Activated CD8-positive, alpha-beta memory T cell treated with anti-CD3 and anti-CD28 coated beads for 1 hour (primary cell): ENCODE measurements at places on chromosomes 4 and X.

GRCh38 chrX:13652287-13652793, 601 bp upstream of the TCEANC start:
- DNase-seq: no peak

DNA sequence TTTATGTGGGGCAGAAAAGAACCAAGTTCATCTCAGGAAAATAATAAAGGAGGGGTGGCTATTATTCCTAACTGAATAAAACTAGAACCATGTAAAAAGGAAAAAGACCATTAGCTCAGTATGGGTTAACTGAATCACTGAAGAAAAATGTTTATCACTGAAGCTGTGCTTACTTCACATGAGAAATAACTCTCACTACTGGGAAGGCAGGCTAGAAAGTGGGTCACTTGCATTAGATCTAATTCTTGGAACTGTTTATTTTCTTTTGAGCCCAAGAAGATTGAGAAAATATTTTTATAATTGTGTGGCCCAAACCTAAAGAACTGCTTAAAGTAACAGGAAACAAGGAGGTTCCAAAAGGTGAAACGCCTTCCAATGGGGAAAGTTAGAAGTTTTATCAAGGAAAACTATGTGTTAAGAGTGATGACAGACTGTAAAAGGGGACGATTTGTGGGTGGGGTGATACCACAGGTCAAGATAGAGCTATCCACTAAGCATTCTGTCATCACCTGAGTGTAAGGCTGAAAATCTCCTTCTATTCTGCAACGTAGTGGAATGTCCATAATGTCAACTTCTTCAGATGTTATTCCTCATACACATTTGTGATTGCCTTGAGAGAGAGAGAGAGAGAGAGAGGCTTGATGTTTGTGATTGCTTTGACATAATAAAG, 1083.5 kb downstream of the PCDH7 start:
- DNase-seq: no peak

DNA sequence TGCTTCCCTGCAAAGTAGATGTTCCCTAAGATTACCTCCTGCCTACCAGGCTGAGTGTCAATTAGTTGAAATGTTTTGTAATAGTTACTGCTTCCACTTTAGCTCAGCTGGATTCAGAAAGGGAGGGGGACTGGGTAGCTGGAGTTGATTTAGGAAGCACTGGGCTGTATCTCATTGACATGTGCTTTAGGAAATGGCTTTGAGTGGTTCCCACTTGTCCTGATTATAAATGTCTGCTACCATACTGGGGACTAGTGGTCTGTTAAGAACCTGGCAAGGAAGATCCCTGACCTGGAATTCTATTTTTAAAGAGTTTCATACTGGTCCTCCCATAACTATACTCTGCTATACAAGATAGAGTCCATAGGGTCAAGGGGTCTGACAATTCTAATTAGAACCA, 363.9 kb upstream of the PPP1R2C start:
- no peak for DNase-seq

DNA sequence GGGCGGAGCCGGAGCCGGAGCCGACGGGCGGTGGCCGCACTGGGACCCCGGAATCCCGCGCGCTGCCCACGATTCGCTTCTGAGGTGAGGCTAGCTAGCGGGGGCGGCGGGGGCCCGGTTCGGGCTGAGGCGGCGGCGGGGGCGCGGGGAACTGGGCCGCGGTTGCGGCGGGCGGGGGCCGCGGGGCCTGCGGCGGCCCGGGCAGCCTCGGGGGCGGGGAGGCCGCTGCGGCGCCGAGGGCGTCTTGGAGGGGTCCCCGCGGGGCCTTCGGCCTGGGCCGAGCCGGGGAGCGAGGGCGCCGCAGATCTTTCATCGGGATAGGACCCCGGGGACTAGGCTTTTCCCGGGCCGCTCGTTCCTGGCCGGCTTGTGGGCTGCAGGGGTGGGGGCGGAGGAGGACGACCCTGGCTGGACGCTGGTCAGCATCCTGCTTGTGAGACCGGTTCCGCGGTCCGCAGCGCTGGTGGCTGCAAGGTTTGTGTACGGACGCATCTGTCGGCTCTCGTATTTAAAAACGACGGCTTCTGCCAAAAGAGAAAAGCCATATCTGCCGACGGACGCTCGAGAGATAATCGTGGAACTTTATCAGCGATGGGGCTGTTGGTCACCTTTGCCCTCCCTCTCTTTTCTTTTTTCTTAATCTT, 419 bp downstream of the ADD1 start:
- DNase-seq: no peak

- no peak for DNase-seq
Measured at GRCh38 chr4:1683261-1683735, 815 bp downstream of the FAM53A start.

- DNase-seq: no peak
Measured at GRCh38 chrX:47628982-47629381, 748 bp downstream of the CFP start.

DNA sequence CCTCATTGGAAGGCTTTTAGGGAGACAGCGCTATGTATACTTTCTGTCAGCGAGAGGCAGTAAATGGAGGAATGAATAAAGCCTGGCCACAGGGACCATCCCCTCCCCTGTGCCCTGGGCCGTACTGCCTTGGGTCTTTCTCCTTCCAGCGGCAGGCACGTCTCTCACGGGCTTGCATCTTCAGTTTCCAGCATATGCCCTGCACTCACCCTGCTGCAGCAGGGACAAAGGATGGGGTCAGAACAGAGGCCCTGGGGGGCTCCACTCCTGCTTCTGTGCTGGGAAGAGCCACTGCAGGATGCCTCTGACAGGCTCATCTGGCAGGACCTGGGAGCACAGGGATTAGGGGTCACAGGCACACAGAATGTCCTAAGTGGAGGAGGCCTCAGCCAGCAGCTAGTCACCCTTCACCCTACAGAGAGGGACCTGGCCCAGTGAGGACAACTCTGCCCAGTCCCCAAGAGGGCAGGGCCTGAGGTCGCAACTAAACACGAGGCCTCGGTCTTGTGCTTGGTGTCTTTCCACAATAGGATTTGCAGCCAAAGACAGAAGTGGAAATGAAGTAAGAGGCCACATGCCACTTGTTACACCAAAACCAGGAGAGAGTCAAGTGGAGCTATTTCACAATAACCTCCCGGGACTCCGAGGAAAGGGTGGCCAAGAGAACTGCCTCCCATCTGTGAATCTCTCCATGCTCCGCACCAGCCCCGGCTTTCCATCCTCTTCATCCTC, 150.8 kb downstream of the AFAP1 start:
- no peak for DNase-seq

- DNase-seq: no peak
Measured at GRCh38 chrX:107878106-107878505, 52.4 kb downstream of the MID2 start.

GRCh38 chrX:66399273-66399672, 235.2 kb downstream of the HEPH start:
- DNase-seq: no peak

DNA sequence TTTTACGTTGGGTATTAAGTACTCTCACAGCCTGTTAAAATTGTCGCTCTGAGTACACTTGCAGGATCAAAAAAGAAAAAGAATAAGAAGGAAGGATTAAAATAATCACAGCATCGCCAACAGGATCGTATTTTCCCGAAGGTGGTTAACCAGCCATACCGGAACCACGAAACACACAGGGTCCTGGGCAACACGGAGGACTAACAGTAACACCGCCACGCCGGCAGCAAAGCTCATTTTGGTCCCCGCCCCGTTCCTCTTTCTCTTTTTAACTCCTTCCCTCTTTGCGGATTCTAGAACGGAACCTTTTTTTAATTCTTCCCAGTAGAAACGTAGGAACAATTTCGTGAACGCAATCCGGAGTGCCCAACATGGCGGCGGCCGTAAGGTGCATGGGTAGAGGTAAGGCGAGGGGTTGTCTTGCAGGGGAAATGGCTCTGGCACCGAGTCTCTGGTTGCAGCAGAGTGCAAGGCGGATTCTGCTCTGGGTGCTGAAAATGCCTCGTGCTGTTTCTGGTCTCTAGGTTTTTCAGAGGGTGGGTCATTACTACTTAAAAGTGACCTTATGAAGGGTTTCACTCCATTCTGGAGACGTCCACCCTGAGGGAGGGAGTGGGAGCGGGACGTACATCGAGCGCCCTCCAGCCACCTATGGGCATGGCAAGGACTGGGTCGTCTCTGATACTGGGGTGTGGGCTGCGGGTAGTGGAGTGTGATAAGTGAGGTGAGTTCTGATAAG, at the start of gene MRPL1:
MRPL1 (plus strand) TSS at position 353 of the 739 bp plus-strand sequence; CDS start at position 372, 19 bp downstream.
- peak; percentile 75 for DNase-seq

DNA sequence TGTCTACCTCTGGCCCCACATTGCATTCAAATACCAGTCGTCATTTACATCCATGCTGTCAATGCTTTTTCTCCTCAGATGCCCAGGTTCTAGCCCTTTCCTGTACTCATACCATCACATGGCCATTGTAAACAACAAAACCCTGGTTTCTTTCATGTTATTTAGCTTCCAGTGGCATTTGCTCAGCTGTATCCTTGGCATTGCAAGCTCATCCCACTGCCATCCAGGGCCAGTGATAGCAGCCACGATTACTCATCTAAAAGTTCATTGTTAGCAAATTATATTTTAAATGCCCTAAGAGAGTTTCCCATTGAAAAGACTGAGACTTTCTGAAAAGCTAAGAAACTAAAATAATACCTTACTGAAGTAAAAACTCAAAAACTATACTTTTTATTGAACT, 34.0 kb downstream of the VEGFC start:
- DNase-seq: no peak

DNA sequence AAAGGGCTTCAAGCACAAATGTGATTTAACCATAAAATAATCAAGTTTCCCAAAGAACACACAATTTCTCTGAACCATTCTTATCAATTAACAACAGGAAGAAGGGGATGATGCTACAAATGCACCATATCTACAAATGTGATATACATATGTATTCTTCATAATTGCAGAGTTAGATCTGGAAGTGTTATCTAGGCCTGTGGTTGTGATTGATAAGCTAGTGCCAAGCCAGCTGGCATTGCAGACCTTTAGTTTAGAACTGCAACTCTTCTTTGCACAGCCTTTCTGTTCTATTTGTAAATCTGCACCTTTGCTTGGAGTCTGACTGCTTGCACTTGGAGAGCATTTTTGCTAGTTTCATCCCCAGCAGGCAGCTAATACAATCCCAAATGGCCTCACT, 145.5 kb upstream of the NPY2R start:
- no peak for DNase-seq

DNA sequence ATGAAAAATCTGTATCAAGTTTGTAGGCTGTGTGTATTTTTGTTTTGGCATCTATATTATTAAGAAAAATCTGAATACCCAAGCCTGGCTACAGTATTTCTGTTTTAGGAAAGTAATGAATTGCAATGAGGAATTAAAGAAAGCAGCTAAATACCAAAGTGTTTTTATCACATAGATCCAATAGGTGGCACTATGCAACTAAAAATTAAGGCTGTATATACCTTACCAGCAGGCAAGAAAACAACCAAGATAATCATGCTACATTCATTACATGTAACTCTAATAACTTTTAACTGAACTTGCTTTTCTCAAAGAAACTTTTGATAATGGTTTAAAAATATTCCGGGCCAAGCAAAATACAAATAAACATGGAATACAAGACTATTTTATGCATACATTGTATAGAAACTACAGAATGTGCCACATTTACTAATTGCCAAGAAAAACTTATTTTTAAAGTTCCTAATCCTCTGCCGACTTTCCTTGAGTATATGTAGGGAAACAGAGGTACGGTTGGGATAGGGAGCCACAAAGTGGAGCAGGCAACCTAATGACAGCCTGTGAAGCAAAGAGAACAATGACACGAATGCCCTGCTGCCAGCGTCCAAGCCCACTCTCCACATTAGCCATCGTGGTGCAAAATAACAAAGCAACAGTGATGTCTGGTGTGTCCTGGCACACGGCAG, 63.7 kb downstream of the SEC24D start:
- DNase-seq: no peak

DNA sequence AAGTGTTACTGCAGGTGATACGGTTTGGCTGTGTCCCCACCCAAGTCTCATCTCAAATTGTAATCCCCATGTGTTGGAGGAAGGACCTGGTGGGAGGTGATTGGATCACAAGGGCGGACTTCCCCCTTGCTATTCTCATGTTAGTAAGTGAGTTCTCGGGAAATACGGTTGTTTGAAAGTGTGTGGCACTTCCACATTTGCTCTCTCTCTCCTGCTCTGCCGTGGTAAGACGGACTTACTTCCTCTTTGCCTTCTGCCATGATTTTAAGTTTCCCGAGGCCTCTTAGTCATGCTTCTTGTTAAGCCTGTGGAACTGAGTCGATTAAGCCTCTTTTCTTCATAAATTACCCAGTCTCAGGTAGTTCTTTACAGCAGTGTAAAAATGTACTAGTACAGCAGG, 65.2 kb upstream of the SLC7A11 start:
- DNase-seq: no peak

- DNase-seq: no peak
Measured at GRCh38 chr4:41209187-41209586, 5.2 kb downstream of the APBB2 start.

DNA sequence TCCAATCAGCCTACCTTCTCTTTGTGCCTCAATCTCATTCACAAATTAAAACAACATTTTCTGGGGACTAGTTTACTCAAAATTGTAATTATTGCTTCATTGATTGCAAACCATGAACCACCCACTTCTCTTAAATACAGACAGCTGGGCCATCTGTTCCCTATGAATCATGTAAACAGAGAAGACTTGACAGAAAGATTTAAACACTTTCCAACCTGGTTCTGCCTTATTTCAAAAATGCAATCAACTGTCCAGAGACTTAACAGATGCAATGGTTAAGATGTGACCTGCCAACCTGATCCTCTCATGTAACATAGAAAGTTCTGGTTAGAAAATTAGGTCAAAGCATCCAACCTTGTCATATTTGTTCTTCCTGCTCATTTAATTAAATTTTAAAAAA, 20.8 kb upstream of the SERTM2 start:
- no peak for DNase-seq

- no peak for DNase-seq
Measured at GRCh38 chrX:48468693-48469691, 1.1 kb downstream of the SLC38A5 start.
